ENCODE measurements at places on chromosomes 7 and 10. TPM values are rescaled to one million over a fixed set of nuclear protein-coding genes. Genes with fewer than 3 reads are reported as not detected.

GIMAP7 gene
- total RNA-seq: not detected

- no peak for DNase-seq
Observed at GRCh38 chr10:26690731-26691475, 6.6 kb upstream of the PDSS1 start.

GRCh38 chr7:41328131-41328530, 374.8 kb downstream of the INHBA start:
- DNase-seq: no peak

DNA sequence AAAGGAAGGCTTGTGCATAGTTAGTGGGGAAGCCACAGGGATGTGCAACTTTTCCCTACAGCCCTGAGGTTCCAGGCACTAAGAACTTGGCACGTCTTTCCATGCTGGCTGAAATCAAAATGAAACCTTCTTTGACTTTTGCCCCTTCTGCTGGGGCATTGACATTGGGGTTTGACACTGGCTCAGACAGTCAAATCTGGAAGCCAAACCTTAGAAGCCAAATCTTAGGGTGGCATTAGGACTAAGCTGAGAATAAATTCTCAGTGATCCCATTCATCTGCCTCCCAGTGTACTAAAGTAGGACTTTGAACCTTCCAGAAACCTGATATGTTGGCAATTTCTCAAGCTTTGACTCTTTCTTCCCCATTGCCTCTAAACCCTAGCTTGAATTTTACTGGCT, 31.3 kb upstream of the INSYN2A start:
- DNase-seq: no peak

MEIG1 gene
- total RNA-seq: not detected

OGDH gene
- total RNA-seq: 91.1 TPM

DNA sequence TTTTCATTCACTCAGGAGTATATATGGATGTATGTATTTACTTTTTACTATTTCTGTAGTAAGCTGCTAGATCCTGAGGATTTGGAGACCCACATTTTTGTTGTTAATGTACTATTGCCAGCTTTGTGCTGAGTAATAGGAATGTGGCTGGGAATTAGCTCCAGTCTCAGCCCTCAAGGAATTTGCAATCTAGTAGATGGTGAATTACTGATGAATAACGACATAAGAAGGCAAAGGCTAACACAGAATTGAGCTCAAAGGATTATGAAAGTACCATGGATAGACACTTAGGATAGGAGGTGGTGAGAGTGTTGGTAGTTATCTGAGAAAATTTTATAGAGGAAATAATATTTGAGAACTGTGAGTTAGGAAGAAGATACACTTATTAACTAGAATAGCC, 19.9 kb downstream of the CASD1 start:
- no peak for DNase-seq

FGL2 gene
- total RNA-seq: not detected

GRCh38 chr10:91992031-91992430, 68.5 kb downstream of the BTAF1 start:
- no peak for DNase-seq

EN2 gene
- total RNA-seq: not detected

FAM25C gene
- not detected for total RNA-seq

NPC1L1 gene
- not detected for total RNA-seq

DNA sequence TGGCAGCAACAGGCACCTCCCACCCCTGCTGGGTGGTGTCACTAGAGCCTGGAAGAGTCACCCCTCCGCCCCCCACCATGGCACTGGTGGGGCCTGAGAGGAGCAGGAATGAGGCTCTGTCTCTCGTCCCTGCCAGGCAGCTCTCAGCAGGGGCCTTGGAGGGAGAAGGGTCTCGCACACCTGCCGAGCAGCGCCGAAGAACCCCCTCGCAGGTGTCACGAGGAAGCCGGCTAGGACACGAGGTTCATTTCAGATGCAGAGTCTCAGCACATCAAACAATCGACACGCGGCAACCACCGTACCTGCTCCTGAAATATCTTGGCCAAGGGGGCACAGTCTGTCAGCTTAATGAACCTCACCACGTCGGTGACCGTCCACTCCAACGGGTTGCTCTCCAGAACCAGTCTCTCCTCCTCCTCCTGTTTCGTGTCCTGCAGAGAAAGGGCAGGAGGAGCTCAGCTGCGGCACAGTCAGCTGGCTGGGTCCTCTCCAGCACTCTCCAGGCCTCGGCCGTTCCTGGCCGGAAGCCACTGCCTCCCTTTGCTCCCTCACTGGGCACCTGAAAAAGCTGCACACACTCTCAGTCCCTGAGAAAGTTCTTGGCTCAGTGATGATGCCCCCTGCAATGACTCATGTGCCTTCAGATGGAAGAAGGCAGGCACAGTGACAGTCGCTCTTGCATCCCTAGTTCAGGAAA, 240.1 kb downstream of the SFMBT2 start:
- DNase-seq: no peak

HOXA7 gene
- 0.44 TPM for total RNA-seq

ASB13 gene
- 20.7 TPM for total RNA-seq

ACTL6B gene
- not detected for total RNA-seq

DNA sequence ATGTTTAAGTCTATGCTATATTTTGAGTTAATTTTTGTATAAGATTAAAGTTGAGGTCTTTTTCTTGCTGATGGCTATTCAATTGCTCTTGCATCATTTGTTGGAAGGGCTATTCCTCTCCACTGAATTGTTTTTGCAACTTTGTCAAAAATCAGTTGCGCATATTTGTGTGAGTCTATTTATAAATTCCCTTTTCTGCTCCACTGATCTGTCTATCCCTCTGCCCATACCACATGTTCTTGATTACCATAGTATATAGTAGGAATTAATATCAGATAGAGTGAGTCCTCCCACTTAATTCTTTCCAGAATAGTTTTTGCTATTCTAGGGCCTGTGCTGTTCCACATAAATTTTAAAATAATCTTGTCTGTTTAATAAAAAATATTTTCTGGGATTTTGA, 152.4 kb upstream of the ADCY1 start:
- no peak for DNase-seq
